Effector memory CD4-positive, alpha-beta T cell (primary cell): ENCODE measurements at places on chromosomes 13 and 19.

DNA sequence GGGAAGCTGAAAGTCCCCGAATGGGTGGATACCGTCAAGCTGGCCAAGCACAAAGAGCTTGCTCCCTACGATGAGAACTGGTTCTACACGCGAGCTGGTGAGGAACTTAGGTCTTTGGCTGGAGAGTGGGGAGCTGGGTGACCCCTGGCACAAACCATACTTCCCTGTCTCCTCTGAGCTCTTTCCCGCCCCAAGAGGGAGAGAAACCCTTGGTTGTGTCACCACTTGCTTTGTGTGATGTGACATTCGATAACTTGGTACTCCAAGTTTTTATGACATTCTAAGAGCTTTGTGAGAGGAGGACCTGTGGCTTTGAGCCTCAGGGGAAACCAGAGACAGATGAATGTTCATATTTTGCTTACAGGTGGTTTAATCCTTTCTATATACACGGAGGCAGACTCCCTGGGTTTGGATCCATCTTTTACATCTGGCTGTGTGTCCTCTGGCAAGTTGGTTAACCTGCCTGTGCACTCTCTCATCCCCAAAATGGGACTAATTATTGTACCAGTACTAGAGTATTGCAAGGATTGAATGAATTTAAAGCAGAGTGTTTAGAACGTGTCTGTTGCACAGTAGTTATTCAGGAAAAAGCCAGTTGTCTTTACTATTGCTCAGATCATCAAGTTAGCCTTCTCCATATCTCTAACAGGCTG lies 1.2 kb downstream of the RPS19 start:
- DNase-seq, result no peak

DNA sequence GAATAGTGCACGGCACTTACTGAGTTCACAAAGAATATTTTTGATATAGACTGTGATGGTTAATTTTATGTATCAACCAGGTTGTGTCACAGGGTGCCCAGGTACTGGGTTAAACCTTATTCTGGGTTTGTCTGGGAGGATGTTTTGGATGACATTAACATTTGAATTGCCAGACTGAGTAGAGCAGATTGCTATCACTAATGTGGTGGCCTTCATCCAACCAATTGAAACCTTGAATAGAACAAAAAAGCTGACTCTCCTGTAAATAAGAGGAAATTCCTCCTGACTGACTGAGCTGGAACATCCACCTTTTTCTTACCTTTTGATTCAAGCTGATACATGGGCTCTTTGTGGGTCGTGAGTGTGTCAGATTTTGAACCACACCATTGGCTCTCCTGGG lies 1424.4 kb upstream of the MIR17HG start:
- DNase-seq, result no peak

GRCh38 chr13:37663724-37664123 lies 65.2 kb upstream of the POSTN start:
- no peak for DNase-seq

DNA sequence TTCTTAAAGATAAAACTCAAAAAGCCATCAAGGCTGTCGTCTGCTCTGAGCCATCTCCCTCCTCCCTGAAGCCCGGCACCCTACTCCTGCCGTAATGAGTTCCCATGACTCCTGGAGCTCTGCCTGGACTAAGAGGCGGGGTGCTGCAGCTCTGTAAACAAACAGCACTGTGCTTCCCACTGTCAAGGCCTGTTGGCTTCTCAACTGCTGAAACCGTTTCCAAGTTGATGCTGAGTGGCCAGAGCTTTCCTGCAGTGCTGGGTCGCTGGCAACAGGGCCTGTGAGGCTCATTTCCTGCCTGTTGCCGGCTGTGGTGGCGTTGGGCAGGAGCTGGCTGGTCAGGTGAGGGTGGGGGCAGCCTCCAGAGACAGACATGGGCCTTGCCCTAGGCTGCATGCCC lies 26.7 kb upstream of the ISYNA1 start:
- DNase-seq, result no peak

- no peak for DNase-seq
These were observed 610 bp downstream of the ZNF791 start for GRCh38 chr19:12611361-12611699.

DNA sequence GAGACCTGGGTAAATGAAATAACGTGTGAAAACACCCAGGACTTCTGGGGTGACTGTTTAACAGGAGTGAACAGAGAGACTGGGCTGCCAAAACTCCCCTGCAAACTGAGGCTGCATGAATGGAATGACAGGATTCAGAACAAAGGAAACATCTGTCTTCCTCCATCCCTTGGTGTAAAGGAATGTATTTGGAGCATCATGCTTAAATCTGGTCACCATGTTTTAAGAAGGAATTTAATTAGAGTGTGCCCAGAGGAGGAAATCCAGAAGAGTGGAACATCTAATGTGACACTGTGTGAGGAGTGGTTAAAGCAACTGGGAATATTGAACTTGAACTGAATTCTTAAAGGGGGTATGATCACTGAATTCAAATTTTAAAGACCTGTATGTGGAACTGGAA lies 437.2 kb downstream of the LIG4 start:
- DNase-seq, result no peak

- no peak for DNase-seq
These were observed 210.2 kb downstream of the KCNRG start for GRCh38 chr13:50225193-50226155.

- DNase-seq, result no peak
These were observed 145.0 kb downstream of the TNFRSF19 start for GRCh38 chr13:23715092-23715761.
